ENCODE measurements at places on chromosomes 16 and 17.

GRCh38 chr17:31673076-31673475 is 186.0 kb downstream of the COPRS start:
- no peak for DNase-seq

DNA sequence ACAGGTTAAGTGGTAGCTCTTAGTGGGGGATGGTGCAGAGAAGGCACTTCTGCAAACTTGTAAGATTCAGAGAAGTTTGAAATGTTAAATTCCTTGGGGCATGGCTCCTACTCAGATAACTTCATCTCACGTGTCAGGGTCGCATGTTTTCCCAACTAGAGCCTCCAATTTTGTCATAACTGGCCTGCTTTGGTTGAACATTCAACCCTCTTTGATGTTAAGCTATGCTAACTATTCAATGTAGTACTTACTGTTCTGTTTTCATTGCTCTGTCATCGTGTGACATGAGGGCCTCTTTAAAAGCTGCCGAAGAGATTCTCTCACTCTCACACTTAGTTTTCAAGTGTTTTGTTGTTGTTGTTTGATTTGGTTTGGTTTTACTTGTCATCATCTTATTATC is 280.8 kb downstream of the CDH11 start:
- no peak for DNase-seq

DNA sequence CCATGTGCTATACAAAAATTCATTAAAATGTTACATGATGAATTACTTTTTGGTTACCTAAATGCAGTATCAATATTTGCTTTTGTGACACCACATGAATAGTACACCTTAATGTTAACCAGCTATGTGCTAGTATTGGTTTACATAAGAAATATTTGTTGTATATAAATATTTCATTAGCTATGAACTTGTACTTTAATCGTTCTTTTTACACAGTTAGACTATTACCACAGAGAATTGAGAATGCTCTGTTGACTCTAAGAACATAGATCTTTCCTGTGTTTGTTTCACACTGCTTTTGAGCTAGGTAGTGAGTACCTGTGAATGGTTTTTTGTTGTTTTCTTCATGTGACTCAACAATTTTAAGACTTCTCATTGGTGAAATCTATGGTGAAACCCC is 93.4 kb downstream of the KANSL1 start:
- DNase-seq = no peak

DNA sequence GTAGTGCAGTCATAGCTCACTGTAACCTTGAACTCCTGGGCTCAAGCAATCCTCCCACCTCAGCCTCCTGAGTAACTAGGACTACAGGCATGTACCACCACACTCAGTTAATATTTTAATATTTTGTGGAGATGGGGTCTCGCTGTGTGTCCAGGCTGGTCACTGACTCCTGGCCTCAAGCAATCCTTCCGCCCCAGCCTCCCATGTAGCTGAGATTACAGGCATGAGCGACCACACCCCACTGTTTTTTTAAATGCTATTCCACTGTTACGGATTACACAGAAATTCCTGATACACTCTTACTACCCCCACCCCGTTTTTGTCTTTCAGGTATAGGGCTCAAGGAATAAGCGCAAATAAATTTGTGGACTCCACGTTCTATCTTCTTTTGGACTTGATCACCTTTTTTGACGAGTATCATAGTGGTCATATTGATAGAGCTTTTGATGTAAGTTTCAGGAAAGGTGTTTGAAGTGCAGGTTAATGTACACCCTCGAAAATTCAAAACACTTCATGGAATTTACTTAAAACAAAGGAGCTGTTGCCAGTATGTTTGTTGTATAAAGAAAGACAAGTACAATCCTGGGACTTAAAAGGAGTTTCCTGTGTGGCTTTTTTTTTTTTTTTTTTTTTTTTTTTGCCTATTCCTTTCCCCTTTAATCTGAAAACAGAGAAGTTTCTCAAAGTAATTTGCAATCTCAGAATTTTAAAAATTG is 26.2 kb upstream of the SLC12A3 start:
- no peak for DNase-seq

DNA sequence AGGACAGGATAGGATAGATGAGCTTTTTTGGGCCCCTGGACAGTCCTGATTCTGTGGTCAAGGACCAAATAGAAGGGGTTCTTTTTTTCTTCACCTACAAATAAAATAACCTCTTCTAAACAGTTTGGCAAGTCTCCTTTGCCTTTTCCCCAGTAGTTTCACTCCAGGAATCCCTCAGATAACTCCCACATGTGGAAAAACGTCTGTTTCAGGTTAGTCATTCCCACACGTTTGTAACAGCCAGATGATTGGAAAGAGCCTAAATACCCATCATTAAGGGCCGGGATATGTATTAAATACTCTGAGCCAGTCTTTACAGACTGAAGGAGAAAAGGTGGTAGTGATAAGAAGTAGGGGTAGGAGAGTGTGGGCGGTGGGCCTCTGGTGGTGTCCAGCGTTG is 58.3 kb downstream of the PLD6 start:
- no peak for DNase-seq

- no peak for DNase-seq
Measured at GRCh38 chr16:17470182-17470907, 415 bp downstream of the XYLT1 start.

DNA sequence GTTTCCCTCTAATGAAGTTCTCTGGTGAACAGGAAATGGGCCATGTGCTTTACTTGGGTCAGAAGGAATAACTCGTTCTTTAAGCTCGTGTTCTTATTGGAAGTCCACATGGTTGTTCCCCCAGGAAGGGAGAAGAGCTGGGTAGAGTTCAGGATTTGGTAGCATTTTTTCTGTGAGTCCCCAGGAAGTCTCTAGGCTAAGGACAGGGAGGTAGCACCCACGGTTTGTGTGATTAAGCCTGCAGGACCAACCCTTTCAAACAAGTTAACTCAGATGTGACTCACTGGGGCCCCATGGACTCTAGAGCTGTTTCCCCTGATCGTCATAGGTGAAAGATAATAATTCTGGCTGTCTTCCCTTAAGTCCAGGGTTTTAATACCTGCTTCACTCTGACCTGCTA is 16.4 kb downstream of the SAP30BP start:
- no peak for DNase-seq
